Colonic mucosa (tissue), 4 donors: ENCODE measurements at places on chromosomes 6 and 20. TPM values are rescaled to one million over a fixed set of nuclear protein-coding genes. Genes with fewer than 3 reads are reported as not detected.

DNA sequence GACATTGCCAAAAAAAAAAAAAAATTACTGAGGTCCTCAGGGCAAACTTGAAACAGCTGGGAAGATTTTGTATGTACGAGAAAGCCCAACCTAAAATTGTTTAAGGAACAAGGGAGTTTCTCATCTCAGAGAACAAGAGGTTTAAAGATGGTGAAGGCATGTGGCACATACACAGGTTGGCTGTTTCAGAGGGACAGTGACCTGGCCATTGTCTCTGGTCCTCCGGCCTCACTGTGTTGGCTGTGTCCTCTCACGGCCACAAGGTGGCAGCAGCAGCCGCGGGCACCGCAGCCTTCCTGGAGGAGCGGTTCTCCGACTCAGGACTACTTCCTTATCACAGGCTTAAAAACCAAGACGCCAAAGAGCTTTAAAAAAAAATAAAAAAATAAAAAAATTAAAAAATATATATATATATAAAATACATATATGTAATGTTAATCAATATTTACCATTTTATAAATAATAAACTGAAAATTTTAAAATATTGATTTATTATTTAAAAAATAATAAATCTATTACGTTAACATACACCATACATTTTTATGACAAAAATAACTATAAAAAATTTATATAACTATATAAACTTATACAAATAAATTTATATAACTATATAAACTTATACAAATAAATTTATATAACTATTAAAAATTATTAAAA lies 52.8 kb downstream of the GTF2H5 start:
- no peak overlapping the region for H3K4me3 ChIP-seq
- H3K27ac ChIP-seq, result no peak overlapping the region
- DNase-seq, result peak; percentile 84
- no peaks in the 10 kb centered on the region for H3K4me1 ChIP-seq
- H3K27me3 ChIP-seq, result no peaks in the 10 kb centered on the region

DNA sequence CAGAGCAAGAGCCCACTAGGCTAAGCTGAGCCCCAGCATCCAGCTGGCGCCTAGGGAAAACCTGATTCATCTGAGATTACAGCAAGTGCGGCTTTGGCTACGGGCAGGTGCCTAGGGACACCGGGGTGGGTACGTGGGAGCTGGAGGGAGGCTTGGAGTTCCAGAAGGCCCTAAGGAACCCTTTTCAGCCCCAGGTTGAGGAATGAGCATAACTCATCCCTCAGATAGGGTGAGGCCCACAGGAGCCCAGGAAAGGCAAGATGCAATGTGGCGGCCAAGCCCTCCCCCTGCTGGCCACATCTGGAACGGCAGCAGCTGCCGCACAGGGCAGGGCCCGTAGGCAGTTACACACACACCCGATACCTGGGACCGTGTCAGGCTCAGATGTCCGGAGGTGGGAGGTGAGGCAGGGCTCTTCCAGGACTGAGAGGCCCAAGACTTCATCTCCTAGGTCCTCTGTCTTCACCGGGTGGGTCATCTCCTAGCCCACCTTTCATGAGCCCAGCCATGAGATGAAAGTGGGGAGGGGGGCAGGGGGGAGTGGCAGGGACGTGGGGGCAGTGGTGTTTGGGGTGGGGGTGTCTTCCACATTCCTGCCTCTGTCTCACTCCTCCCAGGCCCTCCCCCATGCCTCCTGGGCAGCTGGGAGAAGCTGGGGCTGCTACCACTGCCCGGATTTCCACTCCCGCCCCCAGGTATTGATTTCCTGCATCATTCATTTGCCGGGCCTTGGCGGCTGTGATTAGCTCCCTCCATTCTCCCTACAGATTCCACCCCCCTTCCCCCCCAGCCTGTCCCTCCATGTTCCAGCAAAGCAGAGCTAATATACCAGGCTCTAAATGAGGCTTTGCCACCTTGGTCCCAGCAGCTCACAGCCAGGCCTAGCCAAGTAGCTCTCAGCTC lies 5.5 kb downstream of the MDGA1 start:
- no peak overlapping the region for H3K4me3 ChIP-seq
- H3K27me3 ChIP-seq, result peaks cover 32% of the 10 kb centered on the region
- peaks cover 7% of the 10 kb centered on the region for H3K4me1 ChIP-seq
- no peak overlapping the region for H3K27ac ChIP-seq
- no peaks in the 10 kb centered on the region for H3K36me3 ChIP-seq

GRCh38 chr6:63663147-63663955 lies 27.7 kb downstream of the PHF3 start:
- H3K4me3 ChIP-seq, result no peak overlapping the region
- H3K27ac ChIP-seq, result peak overlapping the region; percentile 18
- no peaks in the 10 kb centered on the region for H3K4me1 ChIP-seq
- no peak for DNase-seq

DNA sequence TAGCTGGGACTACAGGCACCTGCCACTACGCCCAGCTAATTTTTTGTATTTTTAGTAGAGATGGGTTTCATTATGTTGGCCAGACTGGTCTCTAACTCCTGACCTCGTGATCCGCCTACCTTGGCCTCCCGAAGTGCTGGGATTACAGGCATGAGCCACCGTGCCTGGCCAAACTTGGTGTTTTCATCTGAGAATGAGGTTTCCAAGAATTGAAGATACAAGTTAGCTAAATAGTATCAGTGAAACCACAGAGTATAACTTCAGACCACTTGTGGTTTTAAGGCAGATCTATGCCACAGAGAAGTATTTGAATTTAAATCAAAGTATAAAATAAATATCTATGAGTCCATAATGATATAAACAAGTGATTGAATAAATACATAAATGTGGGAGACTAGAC lies 70.1 kb downstream of the SLC16A10 start:
- no peaks in the 10 kb centered on the region for H3K27me3 ChIP-seq
- H3K4me1 ChIP-seq, result no peaks in the 10 kb centered on the region
- no peak overlapping the region for H3K27ac ChIP-seq
- DNase-seq, result no peak
- no peaks in the 10 kb centered on the region for H3K36me3 ChIP-seq

- H3K4me3 ChIP-seq, result no peak overlapping the region
- H3K36me3 ChIP-seq, result no peaks in the 10 kb centered on the region
- DNase-seq, result no peak
- H3K4me1 ChIP-seq, result no peaks in the 10 kb centered on the region
- no peak overlapping the region for H3K27ac ChIP-seq
- no peaks in the 10 kb centered on the region for H3K27me3 ChIP-seq
Measured at GRCh38 chr6:154370545-154370944, 13.9 kb upstream of the IPCEF1 start.

- H3K27me3 ChIP-seq, result no peaks in the 10 kb centered on the region
- no peak for DNase-seq
- H3K4me3 ChIP-seq, result no peak overlapping the region
Measured at GRCh38 chr6:142881761-142882160, 63.2 kb downstream of the HIVEP2 start.

GRCh38 chr6:167974640-167975344 lies 22.7 kb upstream of the KIF25 start:
- H3K27me3 ChIP-seq, result no peaks in the 10 kb centered on the region
- no peak overlapping the region for H3K4me3 ChIP-seq
- no peaks in the 10 kb centered on the region for H3K4me1 ChIP-seq
- peak; percentile 79 for DNase-seq

DNA sequence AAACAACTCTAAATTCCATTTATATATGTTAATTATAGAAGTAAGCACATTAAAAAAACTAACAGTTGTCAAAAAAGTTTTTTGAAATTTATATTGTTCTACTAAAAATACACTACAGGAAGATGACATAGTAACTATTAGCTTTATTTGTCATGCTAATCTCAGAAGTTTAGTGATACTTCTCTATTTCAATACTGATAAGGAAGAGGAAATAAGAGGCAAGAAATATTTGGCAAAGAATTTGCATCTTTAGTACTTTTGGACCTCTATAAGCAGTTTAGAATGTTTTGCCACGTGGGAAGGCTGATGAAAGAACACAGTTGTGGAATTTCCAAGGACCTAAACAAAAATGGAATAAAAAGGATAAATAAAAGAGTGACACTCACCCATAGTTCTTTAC lies 12.6 kb downstream of the IFNGR1 start:
- no peak for DNase-seq
- no peak overlapping the region for H3K4me3 ChIP-seq
- H3K27me3 ChIP-seq, result no peaks in the 10 kb centered on the region
- H3K27ac ChIP-seq, result no peak overlapping the region
- H3K36me3 ChIP-seq, result peaks cover 4% of the 10 kb centered on the region

The IL17F gene
- total RNA-seq, result 0.32 TPM

DNA sequence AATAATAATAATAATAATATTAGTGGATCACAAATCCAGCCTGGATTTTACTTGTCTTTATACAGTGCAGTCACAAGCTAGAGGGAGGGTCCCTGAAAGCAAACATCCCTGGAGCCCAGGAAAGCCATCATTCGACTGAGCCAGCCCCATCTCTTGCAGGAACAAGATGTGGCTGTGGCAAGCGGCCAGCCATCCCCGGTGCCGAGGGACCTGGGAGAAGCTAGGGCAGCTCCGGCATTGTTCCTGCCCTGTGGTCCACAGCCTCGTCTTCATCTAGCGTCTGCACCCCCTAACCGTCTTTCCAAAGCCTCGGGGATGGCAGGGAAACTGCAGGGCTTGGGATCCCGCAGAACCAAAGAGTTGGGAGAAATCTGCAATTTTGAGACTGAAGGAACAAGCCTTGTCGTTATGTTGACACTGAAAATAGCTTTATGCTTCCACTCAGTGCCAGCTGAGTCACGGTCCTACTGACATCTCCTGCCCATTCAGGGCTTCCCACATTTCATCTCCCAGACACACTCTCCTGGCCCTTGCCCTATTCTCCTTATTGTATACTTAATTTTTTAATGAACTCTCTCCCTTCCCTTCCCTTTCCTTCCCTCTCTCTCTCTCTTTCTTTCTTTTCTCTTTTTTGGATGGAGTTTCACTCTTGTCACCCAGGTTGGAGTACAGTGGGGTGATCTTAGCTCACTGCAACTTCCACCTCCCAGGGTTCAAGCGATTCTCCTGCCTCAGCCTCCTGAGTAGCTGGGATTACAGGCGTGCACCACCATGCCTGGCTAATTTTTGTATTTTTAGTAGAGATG lies 62.5 kb upstream of the ZNFX1 start:
- no peak overlapping the region for H3K27ac ChIP-seq
- H3K36me3 ChIP-seq, result no peaks in the 10 kb centered on the region
- no peak overlapping the region for H3K4me3 ChIP-seq

The SUMO4 gene
- total RNA-seq, result 1.5 TPM

- H3K4me3 ChIP-seq, result no peak overlapping the region
- no peaks in the 10 kb centered on the region for H3K4me1 ChIP-seq
- no peak for DNase-seq
- no peaks in the 10 kb centered on the region for H3K27me3 ChIP-seq
Measured at GRCh38 chr20:44008806-44009678, 94.4 kb downstream of the TOX2 start.

The LPA gene
- not detected for total RNA-seq

The TNNC2 gene
- total RNA-seq, result 3.8 TPM
